Left kidney (tissue), 8 donors: ENCODE measurements at places on chromosomes 13 and 19. TPM values are rescaled to one million over a fixed set of nuclear protein-coding genes. Genes with fewer than 3 reads are reported as not detected.

Gene NTF4
- polyA plus RNA-seq, result 3.1 TPM

Gene MTIF3
- 91.3 TPM for polyA plus RNA-seq

Gene FAM216B
- polyA plus RNA-seq, result not detected

Gene DENND1C
- polyA plus RNA-seq, result 36.7 TPM

Gene THSD1
- polyA plus RNA-seq, result 6.0 TPM

Gene APC2
- 1.3 TPM for polyA plus RNA-seq

Gene KLK12
- polyA plus RNA-seq, result not detected

Gene MYPOP
- polyA plus RNA-seq, result 4.0 TPM

Gene ZGLP1
- polyA plus RNA-seq, result 7.1 TPM

Gene DACH1
- 120 TPM for polyA plus RNA-seq

Gene MAST1
- polyA plus RNA-seq, result 1.0 TPM

DNA sequence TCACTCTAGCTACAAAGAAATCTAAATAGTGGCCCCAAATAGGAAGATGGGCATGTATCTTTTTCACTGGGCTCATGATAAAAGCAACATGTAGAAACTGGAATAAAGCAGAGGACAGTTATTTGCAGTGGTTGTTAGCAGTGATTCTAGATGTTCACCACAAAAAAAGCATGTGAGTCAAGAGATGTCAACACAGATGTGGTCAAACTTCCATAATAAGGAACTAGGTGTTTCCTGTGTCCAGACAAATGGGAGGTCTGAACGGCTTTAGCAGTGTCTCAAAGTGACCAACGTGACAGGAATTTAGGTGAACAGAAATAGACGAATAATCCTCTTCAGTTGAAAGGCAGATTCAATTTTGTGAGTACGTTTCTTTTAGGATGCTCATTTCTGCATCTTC, 162.7 kb downstream of the TBC1D4 start:
- no peak for DNase-seq

DNA sequence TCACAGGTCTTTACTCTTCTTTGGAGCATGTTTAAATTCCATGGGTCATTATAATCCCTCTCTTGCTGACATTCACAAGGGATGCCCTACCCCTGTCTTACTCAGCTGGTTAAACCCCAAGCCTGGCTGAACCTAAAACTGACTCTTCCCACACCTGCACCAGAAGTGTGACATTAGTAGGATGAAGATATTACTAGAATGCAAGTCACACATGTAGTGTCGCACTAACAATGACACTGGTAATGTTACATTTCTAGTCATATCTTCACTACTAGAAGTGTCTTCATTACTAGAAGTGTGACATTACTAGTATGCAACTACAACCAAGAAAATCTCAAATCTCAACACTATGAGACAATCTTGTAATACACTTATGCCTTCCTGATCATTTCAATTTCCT, 14.2 kb downstream of the ZAR1L start:
- no peak for DNase-seq

- DNase-seq, result no peak
Observed at GRCh38 chr13:44780591-44781280, 204.6 kb upstream of the TSC22D1 start.

- no peak for DNase-seq
Observed at GRCh38 chr13:49246850-49247642, 679 bp upstream of the CDADC1 start.

DNA sequence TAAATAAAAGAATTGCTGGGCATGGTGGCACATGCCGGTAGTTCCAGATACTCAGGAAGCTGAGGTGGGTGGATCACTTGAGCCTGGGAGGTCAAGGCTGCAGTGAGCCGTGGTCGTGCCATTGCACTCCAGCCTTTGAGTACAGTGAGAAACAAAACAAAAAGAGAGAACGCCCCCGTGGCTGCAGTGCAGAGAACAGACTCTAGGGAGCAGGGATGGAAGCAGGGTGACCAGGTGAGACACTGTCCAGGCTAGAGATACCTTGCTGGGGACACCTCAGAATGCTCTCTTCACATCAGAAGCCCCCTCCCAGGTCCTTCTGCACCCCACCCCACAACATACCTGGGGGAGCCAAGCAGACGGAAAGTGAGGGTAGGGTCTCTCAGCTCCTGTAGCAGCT, 24.8 kb downstream of the MAP4K1 start:
- no peak for DNase-seq

GRCh38 chr13:32998966-32999365, 17.3 kb upstream of the KL start:
- DNase-seq, result no peak

DNA sequence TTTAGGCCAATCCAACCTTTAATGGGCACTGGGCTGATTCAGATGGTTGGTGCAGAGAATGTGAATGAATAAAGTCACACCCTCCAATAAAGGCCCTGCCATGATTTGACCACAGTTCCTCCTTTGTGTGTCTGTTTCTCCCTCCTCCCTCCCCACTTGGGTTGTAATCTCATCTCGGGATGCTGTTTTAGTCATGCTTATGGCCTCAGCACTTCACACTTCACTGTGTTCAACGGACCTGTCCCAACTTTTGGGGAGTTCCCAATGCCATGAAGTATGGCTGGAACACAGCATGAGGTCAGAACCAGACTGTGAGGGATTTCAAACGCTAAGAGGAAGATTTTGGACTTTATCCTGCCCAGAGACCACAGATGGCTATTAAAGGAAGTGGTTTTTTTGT, 5.6 kb upstream of the RAB8A start:
- no peak for DNase-seq

GRCh38 chr13:37070956-37071355, 11.5 kb upstream of the SUPT20H start:
- DNase-seq, result no peak

DNA sequence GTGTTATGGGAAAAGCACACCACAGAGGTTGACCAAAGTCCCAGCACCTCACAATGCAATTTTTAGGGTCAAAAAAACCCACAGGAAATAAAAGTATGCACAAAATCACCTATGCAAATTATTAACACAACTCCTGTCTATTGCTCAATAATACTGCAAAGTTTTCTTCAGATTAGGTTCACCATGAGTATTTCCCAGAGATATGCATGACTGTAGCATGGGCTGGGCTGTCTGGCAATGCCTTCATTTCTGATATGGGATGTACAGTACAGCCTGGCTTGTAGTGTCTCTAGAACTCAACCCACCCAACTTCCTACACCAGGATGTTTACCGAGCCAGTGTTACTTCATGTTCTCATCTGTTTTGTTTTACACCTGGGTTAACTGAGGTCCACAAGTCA, 698.7 kb upstream of the ARGLU1 start:
- no peak for DNase-seq

GRCh38 chr19:8083141-8083540, 30.6 kb downstream of the CCL25 start:
- DNase-seq, result no peak

DNA sequence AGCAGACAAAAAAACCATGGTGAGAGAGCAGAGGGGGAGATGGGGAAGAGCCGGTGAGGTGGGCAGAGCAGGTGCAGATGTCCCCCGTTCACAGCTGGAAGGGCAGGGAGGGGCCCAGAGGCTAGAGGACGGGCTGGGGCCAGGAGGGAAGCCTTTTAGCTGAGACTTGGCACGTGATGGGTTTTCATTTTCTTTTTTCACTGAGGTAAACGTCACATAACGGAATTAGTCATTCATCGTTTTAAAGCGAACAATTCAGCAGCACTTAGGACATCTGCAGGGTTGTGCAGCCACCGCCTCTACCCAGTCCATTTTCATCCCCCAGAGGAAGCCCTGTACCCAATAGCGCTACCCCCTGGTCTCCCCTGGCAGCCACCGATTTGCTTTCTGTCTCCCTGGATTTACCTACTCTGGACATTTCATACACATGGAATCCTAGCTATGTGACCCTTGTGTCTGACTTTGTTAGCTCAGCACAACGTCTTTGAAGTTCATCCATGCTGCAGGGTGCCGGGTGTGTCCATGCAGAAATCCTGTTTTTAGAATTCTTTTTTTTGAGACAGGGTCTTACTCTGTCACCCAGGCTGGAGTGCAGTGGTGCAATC, 16.0 kb upstream of the EMC10 start:
- peak; percentile 34 for DNase-seq

DNA sequence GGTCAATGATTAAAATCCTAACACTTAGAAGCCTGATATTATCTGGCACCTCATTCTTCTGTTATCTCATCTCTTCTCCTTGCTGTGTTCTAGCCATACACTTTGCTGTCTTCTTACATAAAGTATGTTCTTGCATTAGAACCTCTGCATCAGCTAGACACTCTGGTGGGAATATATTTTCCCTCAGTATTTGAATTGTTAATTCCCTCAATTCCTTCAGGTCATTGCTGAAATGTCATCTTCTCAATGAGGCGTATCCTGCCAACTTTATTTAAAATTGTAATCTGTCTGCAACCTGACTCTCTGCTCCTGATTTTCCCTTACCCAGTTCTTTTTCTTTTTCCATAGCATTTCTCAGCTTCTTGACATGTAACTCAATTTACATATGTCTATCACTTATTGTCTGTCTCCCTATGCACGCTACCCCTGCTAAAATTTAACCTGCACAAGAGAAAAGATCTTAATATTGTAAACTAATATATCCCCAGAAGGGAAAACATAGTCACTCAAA, 138.2 kb downstream of the UGGT2 start:
- no peak for DNase-seq
